Ovary (tissue), 10 donors: ENCODE measurements at places on chromosomes 16 and 17. TPM values are rescaled to one million over a fixed set of nuclear protein-coding genes. Genes with fewer than 3 reads are reported as not detected.

DNA sequence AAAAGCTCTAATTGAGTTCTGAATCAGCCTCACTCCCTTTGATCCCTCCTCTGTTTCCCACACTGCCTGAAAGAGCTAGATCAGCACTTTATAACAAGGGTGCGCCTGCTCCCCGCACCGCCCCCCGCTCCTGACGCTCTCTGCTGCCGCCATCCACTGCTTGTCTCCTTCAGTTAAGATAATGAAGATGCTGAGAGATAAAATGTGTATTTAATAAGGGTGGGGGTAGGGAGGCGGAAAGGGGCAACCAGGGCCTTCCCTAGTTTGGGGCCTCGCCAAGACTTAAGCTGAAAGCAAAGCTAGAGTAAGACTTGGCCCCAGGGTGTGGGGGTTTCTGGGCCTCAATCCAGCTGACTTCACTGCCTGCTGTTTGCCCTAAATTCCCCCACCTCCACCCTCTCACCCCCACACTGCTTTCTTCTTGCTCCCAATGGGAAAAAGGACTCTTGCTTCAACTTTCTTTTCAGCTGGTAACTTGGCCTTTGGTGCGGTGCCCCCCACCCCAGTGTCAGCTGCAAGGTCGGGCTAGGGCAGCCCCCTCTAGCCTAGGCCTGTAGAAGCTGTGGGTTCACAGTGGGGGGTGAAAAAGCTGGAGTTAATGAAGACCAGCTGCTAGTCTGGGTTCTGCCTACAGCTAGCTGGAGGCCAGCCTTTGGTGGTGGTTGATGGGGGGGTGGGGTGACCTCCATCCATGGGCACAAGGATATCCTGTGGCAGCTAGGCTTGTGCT is 1.8 kb upstream of the RARA start:
- H3K4me1 ChIP-seq = peaks cover 36% of the 10 kb centered on the region
- no peaks in the 10 kb centered on the region for H3K27me3 ChIP-seq
- DNase-seq = peak; percentile 69

GRCh38 chr17:7560172-7561027 is 1.3 kb upstream of the SENP3 start:
- peak overlapping the region; percentile 67 for H3K27ac ChIP-seq
- H3K36me3 ChIP-seq = no peaks in the 10 kb centered on the region
- H3K4me3 ChIP-seq = peak overlapping the region; percentile 89
- H3K27me3 ChIP-seq = no peaks in the 10 kb centered on the region

DNA sequence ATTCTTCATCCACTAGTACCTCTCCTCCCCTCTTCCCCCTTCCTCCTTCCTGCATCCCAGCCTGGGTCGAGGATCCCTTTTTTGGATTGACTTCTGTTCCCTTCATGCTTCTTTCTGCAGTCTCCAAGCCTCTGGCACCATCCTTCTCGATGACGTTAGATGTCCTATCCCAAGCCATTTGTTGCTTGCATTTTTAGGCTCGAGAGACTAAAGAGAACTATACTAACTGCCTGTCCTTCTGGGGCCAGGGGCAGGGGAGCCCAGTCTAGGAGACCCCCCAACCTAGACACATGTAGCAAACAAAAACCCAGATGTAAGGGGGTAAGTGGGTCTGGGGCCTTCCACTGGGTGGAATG is 23.9 kb downstream of the UNK start:
- H3K27ac ChIP-seq = no peak overlapping the region
- H3K36me3 ChIP-seq = no peaks in the 10 kb centered on the region
- no peak overlapping the region for H3K4me3 ChIP-seq
- peak; percentile 7 for DNase-seq
- H3K27me3 ChIP-seq = no peaks in the 10 kb centered on the region
- H3K4me1 ChIP-seq = no peaks in the 10 kb centered on the region

DNA sequence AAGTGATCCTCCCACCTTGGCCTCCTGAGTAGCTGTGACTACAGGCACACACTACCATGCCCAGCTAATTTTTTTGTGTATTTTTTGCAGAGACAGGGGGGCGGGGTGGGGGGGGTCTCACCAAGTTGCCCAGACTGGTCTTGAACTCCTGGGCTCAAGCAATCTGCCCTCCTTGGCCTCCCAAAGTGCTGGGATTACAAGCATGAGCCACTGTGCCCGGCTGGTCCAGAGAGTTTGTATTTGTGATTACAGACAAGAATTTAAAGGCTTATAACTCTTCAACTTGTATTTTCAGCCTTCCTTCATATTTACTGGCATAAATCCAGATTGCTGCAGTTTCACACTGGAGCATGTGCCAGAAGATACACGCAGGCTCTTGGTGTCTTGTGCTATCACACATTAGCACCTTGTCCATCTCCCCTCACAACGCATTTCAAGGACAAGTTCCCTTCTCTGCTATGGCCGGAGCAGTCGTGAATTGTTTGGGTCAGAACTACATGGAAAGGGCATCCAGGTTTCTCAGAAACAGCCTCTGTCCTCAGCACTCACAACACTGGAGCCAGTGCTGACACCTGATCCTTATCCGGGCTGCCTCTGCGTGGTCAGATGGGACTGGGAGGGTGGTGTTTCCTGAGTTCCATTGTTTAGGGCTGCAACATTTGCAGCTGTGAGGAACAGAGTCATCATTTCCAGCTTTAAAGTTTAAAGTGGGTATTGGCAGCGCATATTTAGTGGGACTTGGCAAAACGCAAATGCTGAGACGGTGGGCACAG is 28.1 kb downstream of the WSCD1 start:
- no peaks in the 10 kb centered on the region for H3K27me3 ChIP-seq
- H3K4me3 ChIP-seq = no peak overlapping the region
- no peak overlapping the region for H3K27ac ChIP-seq
- no peak for DNase-seq

CRYM gene
- total RNA-seq = 0.37 TPM
